ENCODE measurements at places on chromosomes 1 and 21.

- no peak for DNase-seq
Measured at GRCh38 chr1:66464802-66465201, 69.2 kb upstream of the SGIP1 start.

GRCh38 chr1:89590341-89591080 is 42.4 kb upstream of the LRRC8C start:
- DNase-seq, result no peak

- peak; percentile 27 for DNase-seq
Measured at GRCh38 chr21:34129039-34129891, 55.9 kb downstream of the MRPS6 start.

GRCh38 chr1:20867847-20868246 is 80.7 kb upstream of the HP1BP3 start:
- no peak for DNase-seq

DNA sequence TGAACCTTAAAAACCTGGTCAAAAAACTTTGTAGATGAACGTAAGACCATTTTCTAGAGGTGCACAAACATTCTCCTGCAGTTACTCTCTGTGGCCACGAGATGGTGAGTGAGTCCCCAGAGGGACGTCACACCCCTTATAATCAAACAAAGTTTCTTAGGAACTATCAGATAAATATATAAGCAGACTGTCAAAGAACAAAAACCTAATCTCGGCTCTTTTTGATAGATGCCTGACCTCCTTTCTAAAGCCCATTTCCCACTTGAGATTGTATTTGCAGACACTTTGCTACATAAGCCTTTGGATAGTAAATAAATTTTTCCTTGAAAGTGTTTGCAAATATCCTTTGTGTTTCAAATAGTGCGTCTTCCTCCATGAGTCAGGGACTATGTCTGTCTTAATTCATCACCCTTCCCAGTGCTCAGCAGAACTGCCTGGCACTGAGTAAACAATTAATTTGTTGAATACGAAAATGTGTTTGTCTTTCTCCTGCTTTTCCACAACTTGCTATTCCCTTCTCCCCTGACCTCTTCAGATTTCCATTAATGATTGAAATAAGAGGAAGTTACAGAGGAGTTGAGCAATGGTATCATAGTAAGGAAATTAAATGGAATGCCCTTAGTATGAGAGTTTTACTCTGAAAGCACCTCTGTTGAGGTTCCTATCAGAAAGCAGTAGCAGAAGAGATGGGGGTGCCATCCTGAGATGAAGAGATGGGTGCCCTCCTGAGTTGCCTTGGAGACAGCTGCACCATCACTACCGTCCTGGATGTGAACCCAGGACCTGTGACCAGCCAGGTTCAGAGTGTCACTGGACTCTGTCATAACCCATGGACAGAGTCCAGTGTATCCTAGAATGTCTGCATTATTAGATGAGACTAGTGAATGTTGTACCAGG is 57.8 kb upstream of the RAVER2 start:
- DNase-seq, result no peak

GRCh38 chr1:167899253-167899681 is 14.7 kb downstream of the ADCY10 start:
- no peak for DNase-seq

GRCh38 chr1:49052102-49052501 is 275.4 kb upstream of the BEND5 start:
- no peak for DNase-seq

DNA sequence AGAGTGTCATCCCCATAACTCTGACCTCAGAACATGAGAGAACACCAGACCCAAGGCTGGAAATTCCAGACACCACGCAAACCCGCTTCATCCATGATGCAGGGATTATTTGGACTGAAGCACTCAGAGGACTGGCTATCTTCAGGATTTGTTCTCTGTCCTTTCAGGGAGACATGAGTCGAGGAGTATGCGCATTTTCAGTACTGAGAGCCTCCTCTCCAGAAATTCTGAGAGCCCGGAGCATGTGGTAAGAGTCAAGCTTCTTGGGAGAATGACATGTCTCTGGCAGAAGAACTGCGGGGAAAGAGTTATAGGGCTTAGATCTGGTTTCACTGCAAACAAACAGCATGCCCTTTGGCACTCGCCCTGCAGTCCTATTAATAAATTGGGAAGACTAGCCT is 6.9 kb downstream of the LAX1 start:
- DNase-seq, result no peak

- no peak for DNase-seq
Measured at GRCh38 chr1:63463248-63463647, 59.8 kb downstream of the ITGB3BP start.

DNA sequence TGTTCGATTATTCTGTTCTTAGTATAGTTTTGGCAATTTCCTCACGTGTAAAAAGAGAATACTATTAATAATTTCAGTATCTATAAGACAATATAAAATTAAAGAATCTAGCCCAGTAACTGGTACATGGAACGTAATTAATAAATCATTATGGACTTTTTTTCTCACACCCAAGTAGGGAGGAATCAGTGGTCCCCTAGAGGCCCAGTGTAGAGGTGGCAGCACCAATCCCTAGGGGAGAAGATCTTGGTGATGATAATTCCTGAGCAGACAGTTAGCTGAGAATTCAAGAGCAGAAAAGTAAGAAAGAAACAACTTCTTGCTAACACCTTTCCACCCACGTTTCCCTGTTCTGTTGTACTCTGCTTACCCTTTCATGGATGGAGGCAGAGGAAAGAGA is 19.7 kb upstream of the SELE start:
- no peak for DNase-seq

DNA sequence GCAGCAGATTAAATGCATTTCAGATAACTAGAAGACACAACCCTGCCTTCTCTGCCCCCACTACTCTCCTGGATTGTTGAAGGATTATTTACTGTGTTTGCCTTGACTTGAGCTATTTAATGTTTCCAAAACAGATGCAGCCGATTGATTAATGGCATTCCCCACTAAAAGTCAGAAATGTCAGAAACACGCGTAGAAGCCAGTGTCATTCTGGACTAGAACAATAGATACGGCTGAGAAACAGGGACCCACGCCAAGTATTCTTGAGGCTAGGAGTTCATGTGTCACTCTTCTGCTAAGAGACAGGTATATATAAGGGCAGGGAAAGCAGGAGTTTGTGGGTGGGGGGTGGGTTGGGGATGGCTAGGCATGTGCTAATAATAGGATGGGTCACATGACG is 366.7 kb upstream of the PROX1 start:
- DNase-seq, result no peak

GRCh38 chr1:193674292-193674944 is 488.0 kb upstream of the B3GALT2 start:
- DNase-seq, result no peak

GRCh38 chr1:202908998-202909397 is 18.0 kb downstream of the KLHL12 start:
- DNase-seq, result no peak

GRCh38 chr21:20613654-20614053 is 384.6 kb upstream of the NCAM2 start:
- no peak for DNase-seq

- no peak for DNase-seq
Measured at GRCh38 chr1:228798548-228798947, 63.3 kb downstream of the RHOU start.

- no peak for DNase-seq
Measured at GRCh38 chr1:185816460-185816859, 82.3 kb downstream of the HMCN1 start.

GRCh38 chr1:210372931-210373627 is 44.4 kb downstream of the HHAT start:
- DNase-seq, result no peak

DNA sequence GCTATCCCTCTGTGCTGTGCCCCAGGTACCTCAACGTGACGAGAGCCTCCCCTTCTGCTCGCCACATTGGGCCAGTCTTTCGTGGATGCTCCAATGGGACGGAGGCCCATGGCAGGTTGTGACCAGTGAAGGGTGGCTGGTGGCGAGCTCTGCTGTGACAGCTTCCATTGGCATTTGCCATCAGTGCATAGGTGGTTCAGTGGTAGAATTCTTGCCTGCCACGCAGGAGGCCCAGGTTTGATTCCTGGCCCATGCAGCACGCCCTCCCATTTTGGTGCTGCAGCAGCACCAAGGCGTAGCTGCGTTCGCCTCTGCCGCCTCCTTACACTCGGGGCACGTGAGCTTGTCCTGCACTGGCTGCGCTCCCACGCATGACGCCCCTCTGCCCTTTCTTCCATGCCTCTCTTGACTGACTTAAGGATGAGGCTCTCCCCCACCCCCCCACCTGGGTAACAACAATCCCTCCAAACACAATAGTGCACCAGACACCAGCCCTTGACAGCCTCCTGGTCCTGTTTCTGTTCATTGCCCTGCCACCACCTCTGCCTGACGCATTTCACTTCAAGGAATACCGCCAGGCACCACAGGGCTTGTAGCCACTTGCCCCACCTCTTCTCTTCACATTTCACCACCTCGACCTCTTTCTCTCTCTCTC is 24.7 kb upstream of the FCGR2A start:
- DNase-seq, result no peak

DNA sequence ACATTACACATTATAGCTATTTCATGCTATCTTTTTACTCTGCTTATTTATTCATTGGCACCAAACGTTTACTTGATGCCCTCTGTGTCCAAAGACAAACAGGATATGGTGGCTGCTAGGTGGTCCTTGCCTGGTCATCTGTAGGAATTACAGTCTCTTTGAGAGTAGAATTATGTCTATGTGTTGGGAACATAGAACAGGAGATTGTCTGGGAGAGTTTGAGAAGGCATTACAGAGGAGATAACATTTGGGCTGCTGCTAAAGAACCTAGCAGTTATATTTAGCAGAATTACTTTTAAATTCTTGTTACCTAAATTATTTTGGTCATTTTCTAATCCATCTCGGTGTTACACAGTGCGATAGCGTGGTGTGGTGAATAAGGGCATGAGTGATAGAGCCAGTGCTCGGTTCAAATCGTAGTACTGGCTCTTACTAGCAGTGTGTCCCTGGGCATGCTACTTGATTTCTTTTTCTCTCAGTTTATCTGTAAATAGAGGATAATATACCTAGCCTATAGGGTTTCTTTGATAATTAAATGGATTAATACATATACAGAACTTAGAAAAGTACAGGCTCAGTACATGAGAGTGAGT is 20.5 kb downstream of the RRP15 start:
- DNase-seq, result no peak

- no peak for DNase-seq
Measured at GRCh38 chr1:218499011-218499691, 154.0 kb downstream of the TGFB2 start.

DNA sequence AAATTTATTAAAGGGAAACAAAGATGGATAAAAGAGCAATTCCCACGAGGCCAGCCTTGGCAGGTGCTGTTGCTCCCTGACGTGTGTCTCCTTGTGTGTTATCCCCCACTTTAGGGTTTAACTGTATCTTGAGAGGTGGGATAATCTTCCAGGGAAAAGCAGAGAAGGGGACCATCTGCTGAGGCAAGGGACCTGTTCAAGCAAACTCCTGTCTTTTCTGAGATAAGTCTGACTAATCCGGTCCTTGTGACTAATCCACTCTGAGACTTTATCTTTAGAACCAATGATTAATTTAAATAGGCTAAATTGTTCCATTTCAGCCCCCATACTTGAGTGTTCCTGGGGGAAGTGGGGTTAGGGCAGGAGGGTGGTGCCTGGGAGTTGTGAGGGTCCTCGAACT is 163.6 kb downstream of the CAMTA1 start:
- no peak for DNase-seq

GRCh38 chr1:87173231-87173630 is 155.4 kb upstream of the LMO4 start:
- no peak for DNase-seq

DNA sequence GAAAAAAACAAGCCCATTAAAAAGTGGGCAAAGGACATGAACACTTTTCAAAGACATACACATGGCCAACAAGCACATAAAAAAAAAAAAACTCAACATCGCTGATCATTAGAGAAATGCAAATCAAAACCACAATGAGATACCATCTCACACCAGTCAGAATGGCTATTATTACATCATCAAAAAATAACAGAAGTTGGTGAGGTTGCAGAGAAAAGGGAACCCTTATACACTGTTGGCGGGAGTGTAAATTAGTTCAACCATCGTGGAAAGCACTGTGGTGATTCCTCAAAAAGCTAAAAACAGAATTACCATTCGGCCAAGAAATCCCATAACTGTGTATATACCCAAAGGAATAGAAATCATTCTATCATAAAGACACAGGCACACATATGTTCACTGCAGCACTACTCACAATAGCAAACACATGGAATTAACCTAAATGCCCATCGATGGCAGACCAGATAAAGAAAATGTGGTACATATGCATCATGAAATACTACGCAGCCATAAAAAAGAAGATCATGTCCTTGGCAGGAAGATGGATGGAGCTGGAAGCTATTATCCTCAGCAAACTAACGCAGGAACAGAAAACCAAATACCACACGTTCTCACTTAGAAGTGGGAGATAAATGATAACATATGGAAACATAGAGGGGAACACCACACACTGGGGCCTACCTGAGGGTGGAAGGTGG is 70.1 kb downstream of the INTS7 start:
- DNase-seq, result no peak

- DNase-seq, result no peak
Measured at GRCh38 chr1:155128755-155129473, 1.2 kb downstream of the EFNA1 start.

GRCh38 chr1:46150085-46150484 is 17.7 kb upstream of the PIK3R3 start:
- no peak for DNase-seq

DNA sequence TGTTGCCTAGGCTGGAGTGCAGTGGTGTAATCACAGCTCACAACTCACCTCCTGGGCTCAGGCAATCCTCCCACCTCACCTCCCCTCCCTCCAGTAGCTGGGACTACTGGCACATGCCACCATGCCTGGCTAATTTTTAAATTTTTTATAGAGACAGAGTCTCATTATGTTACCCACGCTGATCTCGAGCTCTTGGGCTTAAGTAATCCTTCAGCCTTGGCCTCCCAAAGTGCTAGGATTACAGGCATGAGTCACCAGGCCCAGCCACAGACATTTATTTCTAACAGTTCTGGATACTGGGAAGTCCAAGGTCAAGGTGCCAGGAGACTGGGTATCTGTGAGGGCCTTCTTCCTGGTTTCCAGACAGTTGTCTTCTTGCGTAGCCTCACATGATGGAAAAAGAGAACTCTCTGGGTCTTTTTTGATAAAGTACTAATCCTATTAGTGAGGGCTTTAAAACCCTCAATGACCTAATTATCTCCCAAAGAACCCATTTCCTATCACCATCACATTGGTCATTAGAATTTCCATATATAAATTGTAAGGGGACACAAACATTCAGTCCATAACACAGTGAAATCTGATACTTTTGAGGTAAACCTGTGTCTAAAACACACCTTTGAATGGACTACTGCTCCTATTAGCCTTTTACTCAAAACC is 67.9 kb downstream of the PHACTR4 start:
- DNase-seq, result no peak

Data from stimulated activated CD8-positive, alpha-beta memory T cell treated with anti-CD3 and anti-CD28 coated beads, Interleukin-7, amount 100 ng/mL, for 24 hours (primary cell).